Neural crest cell (in vitro differentiated cells): ENCODE measurements at places on chromosomes 11 and 22. TPM values are rescaled to one million over a fixed set of nuclear protein-coding genes. Genes with fewer than 3 reads are reported as not detected.
A peak's percentile ranks its signal among the peaks of the same experiment; 100 is the strongest.

- H3K36me3 ChIP-seq = no peaks in the 10 kb centered on the region
- peaks cover 20% of the 10 kb centered on the region for H3K4me1 ChIP-seq
- H3K4me3 ChIP-seq = no peak overlapping the region
- no peak for DNase-seq
Observed at GRCh38 chr11:76083563-76084451, 122.5 kb downstream of the WNT11 start.

DNA sequence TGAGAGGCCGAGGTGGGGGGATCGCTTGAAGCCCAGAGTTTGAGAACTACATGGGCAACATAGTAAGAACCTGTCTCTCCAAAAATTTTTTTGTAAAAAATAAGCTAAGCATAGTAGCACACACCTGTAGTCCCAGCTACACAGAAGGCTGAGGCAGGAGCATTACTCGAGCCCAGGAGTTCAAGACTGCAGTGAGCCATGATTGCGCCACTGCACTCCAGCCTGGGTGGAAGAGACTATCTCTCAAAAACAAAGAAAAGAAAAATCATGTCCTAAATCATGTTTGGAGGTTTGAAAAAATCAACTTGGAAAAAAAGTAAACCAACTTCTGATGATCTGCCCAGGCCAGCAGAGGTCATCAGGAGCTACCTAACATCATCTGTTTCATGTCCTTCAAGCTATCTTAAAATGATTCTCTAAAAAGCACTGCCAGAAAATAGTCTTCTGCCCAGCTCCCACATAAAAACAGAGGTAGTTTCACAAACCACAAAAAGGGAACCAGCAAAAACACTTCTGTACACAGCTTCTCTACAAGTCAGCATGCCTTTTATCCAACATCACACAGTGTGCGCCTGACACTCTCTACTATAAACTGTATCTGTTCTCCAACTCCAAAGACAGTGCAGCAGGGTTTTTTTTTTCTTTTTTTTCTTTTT is 165.0 kb downstream of the SOX6 start:
- peaks cover 51% of the 10 kb centered on the region for H3K4me1 ChIP-seq
- peak overlapping the region; percentile 78 for H3K4me3 ChIP-seq
- H3K36me3 ChIP-seq = no peaks in the 10 kb centered on the region
- no peak for DNase-seq

- no peaks in the 10 kb centered on the region for H3K27me3 ChIP-seq
- H3K4me3 ChIP-seq = peak overlapping the region; percentile 89
- DNase-seq = no peak
- no peaks in the 10 kb centered on the region for H3K36me3 ChIP-seq
- no peak overlapping the region for H3K27ac ChIP-seq
Observed at GRCh38 chr22:50307890-50308596, 597 bp upstream of the PLXNB2 start.

- no peak overlapping the region for H3K4me3 ChIP-seq
- no peak overlapping the region for H3K27ac ChIP-seq
- H3K36me3 ChIP-seq = no peaks in the 10 kb centered on the region
- H3K27me3 ChIP-seq = peaks cover 51% of the 10 kb centered on the region
- H3K4me1 ChIP-seq = peaks cover 8% of the 10 kb centered on the region
Observed at GRCh38 chr11:134008634-134009071, 51.9 kb upstream of the IGSF9B start.

DNA sequence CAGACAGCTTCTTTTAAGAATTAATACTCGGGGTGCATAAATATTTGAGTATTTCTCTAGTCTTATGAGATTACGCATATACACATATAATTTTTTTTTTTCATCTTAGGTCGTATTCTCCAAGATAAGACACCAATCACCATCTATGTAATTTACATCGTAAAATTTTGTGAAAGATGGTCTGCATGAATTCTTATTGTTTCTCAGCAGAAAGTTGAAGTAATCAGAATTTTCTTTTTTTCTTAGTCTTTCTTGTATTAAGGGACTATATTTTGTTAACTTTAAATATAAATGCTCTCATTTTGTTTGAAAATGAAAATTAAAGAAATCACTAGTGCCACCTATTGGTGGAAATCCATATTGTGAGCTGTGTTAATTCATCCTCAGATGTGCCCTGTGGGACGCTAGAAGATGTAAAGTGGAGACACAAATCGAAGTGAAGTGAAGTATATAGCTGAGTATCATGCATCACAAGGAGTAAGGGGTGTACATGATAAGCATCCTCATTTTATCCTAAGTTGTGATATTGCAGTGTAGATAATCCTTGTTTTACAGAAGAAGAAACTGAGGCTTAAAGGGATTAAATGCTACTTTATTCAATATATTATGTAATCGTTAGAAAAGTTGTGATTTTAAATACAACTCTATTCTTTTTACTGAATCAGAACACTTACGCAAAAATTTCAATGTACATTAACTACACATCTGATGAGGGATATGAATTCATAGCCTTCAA is 2084.3 kb downstream of the LRRC4C start:
- H3K36me3 ChIP-seq = no peaks in the 10 kb centered on the region
- no peak overlapping the region for H3K27ac ChIP-seq
- H3K4me1 ChIP-seq = no peaks in the 10 kb centered on the region
- no peaks in the 10 kb centered on the region for H3K27me3 ChIP-seq
- peak; percentile 13 for DNase-seq

DNA sequence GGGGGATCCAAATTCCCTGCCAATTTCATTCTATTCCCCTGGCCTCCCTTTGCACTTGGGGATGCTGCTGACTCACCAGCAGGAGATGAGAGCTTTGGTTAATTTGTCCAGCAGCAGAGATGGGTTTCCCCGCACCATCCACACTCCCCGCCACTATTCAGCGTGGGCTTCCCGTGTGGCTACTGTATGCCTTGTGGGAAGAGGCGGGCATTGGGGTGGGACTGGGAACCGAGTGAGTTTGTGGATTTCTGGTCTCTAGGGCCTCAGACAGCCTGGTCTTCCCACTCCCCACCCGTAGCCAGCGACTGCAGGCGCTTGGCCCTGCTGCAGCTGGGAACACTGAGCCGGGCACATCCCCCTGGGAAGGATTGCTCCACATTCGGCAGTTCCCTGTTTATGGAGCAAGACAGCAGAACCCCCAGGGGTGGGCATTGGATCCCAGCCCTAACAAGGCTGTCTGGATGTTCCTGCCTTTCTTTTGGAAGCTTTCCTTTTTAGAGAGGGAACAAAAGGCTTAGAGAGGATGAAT is 23.4 kb downstream of the KIAA1671 start:
- no peak for DNase-seq

DNA sequence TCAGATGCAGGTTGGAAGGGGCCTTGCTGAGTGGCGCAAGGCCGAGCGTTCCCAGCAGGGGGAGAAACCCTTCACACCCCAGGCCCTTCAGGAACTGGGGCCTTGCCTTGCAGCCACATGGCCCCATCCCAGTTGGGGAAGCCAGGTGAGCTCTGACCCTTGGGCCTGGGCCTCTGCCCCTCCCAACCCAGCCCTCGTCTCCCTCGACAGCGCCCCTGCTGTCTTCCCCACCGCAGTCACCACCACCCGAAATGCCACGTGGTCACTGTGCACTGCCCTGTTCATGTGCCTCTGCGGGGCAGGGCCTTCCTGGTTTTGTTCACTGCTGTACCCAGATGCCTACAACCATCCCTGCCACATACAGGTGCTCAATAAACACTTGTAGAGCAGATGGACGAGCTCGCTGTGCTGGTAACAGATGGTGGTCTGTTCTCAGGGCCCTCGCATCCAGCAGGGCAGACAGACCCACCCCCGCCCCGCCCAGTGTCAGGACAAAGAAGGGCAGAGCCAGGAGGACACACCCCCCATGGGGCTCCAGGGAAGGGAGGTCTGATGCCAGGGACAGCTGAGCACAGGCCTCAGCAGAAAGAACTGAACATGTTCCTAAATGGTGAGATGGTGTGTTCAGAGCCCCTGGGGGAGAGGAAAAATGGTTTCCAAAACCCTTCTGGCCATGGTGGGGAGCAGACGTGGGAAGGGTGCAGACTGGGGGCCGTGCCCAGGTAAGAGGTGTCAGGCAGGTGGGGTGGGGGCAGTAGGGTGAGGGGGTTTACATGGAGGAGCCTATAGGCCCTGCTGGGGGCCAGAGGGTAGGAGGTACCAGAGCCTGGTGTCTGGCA is 3.7 kb downstream of the POLR2L start:
- peaks cover 18% of the 10 kb centered on the region for H3K4me1 ChIP-seq
- peak overlapping the region; percentile 75 for H3K4me3 ChIP-seq
- H3K27me3 ChIP-seq = peaks cover 7% of the 10 kb centered on the region
- DNase-seq = no peak

- H3K27ac ChIP-seq = peak overlapping the region; percentile 68
- no peaks in the 10 kb centered on the region for H3K36me3 ChIP-seq
- H3K27me3 ChIP-seq = no peaks in the 10 kb centered on the region
- no peak overlapping the region for H3K4me3 ChIP-seq
Observed at GRCh38 chr11:130600616-130601015, 152.2 kb downstream of the ADAMTS15 start.

- H3K27ac ChIP-seq = no peak overlapping the region
- DNase-seq = no peak
- peaks cover 2% of the 10 kb centered on the region for H3K27me3 ChIP-seq
- H3K4me1 ChIP-seq = peaks cover 27% of the 10 kb centered on the region
- H3K4me3 ChIP-seq = no peak overlapping the region
Observed at GRCh38 chr11:123253911-123254310, 58.9 kb upstream of the CLMP start.

GRCh38 chr22:50656122-50657070 is 16.2 kb upstream of the SHANK3 start:
- H3K27ac ChIP-seq = peak overlapping the region; percentile 81
- peaks cover 3% of the 10 kb centered on the region for H3K36me3 ChIP-seq
- H3K4me3 ChIP-seq = no peak overlapping the region
- H3K4me1 ChIP-seq = no peaks in the 10 kb centered on the region
- H3K27me3 ChIP-seq = peaks cover 5% of the 10 kb centered on the region

GRCh38 chr11:133835593-133836548 is 9.4 kb downstream of the SPATA19 start:
- H3K36me3 ChIP-seq = no peaks in the 10 kb centered on the region
- H3K4me3 ChIP-seq = no peak overlapping the region
- H3K27ac ChIP-seq = peak overlapping the region; percentile 75

DNA sequence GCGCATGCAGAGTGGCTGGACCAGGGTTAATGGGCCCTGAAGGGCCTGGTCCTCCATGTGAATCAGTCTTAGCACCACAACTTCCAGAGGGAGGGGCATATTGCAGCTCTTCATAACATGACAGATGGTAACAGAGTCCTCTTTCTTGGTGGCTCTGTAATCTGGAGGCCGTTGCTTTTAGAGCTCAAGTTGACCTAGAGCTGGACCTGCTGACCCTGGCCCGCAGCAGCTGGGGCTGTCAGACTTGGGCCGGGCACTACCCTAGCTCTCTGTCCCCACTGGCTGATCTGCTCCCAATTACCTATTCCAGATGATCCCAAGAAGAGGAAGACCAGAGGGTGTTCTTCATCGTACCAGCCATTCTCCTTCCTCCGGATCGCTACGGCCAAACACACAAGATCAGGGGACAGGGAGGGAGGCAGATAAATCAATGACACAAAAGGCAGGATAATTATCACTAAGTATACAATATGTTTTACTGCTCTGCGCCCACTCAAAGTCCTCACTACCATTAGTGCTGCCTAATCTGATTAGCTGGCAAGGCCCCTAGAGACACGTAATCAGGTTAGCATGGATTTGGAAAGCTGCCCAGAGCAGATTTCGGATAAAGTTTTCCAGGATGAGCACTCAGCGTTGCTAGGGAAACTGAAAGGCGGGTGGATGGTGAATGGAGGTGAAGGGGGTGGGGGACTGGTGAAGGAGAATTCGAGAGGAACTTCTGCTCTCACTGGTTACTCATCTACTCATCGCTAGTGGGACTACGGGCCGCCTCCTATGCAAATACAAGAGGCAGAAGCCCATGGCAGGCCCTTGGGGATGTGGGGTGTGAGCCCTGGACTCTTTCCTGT is 64.5 kb upstream of the PHOX2A start:
- no peaks in the 10 kb centered on the region for H3K27me3 ChIP-seq
- peaks cover 3% of the 10 kb centered on the region for H3K4me1 ChIP-seq
- H3K36me3 ChIP-seq = peaks cover 5% of the 10 kb centered on the region
- DNase-seq = no peak
- peak overlapping the region; percentile 5 for H3K4me3 ChIP-seq

- H3K27me3 ChIP-seq = no peaks in the 10 kb centered on the region
- H3K27ac ChIP-seq = no peak overlapping the region
- DNase-seq = no peak
- H3K36me3 ChIP-seq = peaks cover 40% of the 10 kb centered on the region
- no peaks in the 10 kb centered on the region for H3K4me1 ChIP-seq
- no peak overlapping the region for H3K4me3 ChIP-seq
Observed at GRCh38 chr22:24302591-24302990, 32.0 kb downstream of the SPECC1L start.

DNA sequence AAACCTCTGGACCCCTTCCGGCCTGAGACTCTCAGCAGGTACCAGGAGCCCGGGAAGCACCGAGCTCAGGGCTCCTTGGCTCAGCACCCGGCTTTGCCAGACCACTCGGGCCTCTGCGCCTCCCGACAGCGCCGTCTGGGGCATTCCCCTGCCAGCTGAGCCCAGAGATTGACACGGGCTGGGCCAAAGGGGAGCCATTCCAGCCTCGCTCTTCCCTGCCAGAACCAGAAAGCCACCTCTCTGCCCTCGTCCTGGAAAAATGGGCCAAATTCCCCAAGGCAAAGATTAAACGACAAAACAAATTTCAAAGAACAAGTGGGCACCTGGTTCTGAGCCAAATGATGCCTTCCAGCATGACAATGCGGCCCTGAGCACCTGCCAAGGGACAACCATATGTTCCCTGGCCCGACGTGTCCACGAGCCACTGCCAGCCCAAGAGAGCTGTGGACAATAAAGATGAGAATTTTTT is 59.3 kb downstream of the CELSR1 start:
- H3K4me3 ChIP-seq = no peak overlapping the region
- H3K4me1 ChIP-seq = peaks cover 5% of the 10 kb centered on the region
- peaks cover 3% of the 10 kb centered on the region for H3K36me3 ChIP-seq
- no peak overlapping the region for H3K27ac ChIP-seq

DNA sequence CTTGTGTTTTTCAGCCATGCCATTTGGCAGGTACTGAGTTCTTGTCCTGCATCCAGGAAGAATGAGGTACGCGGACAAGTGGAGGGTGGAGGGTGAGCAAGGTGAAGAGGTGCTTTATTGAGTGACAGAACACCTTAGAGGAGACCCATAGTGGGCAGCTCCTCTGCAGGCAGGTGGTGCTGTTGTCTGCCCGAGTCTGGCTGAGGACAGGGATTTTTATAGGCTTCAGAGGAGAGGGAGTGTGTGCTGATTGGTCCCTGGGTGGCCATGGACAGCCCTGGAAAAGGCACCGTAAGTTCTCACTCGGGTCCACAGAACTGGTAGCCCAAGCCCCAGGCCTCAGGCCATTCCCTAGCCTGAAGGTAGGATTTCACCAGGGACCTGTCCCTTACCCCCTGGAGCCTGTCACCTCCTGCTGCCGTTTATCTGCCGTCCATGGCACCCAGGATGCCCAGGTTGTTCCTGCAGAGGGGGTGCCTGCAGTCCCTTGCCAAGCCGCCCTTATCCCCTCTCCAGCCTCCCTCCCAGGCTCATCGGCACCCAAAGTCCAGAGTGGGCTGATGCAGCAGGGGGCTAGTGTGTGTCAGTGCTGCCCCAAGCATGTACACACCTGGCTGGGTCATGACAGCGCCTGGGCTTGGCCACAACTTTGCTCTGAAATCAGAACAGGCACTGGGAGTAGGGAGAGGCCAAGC is 213.6 kb downstream of the LRRC4C start:
- H3K4me3 ChIP-seq = no peak overlapping the region
- H3K36me3 ChIP-seq = no peaks in the 10 kb centered on the region
- no peaks in the 10 kb centered on the region for H3K4me1 ChIP-seq
- no peaks in the 10 kb centered on the region for H3K27me3 ChIP-seq
- no peak overlapping the region for H3K27ac ChIP-seq

The MS4A15 gene
- total RNA-seq = not detected in 2 replicates

The KDM4D gene
- total RNA-seq = 3.1 and 3.2 TPM in 2 replicates

The MFRP gene
- not detected in 2 replicates for total RNA-seq

The DDTL gene
- not detected in 2 replicates for total RNA-seq

The ZNRF3 gene
- total RNA-seq = 18.5 and 18.9 TPM in 2 replicates

The SYT12 gene
- total RNA-seq = 0.44 and 0.48 TPM in 2 replicates

The WNT11 gene
- total RNA-seq = 0.16 and 0.19 TPM in 2 replicates

The IGSF22 gene
- total RNA-seq = 0.19 and 0.50 TPM in 2 replicates

The OR2AG1 gene
- not detected in 2 replicates for total RNA-seq

The RAB38 gene
- total RNA-seq = 3.6 and 4.7 TPM in 2 replicates

The ZDHHC13 gene
- 18.5 and 19.8 TPM in 2 replicates for total RNA-seq

The VSIG10L2 gene
- not detected in 2 replicates for total RNA-seq
